ENCODE measurements at places on chromosomes 7 and 10. TPM values are rescaled to one million over a fixed set of nuclear protein-coding genes. Genes with fewer than 3 reads are reported as not detected.

- DNase-seq, result no peak
Measured at GRCh38 chr7:93036807-93037206, 81.0 kb downstream of the SAMD9 start.

DNA sequence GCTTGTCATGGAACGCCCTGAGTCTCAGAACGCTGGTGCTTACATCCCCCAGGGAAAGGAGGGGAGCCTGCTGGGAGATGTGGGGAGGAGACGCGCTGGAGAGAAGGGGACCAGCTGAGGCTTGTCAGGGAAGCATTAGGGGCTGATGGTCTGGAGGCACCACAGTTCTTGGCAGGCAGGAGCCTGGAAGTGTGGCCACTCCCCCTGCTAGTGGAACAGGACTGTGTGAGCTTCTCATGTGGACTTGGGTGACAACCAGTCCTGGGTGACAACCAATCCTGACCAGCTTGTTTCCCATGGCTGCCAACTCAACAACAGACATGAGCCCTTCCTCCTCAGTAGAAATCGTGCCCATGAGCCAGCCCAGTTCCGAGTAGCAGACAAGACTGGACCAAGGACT, 87.8 kb downstream of the SPDYE5 start:
- DNase-seq, result no peak

Gene CALHM3
- not detected for total RNA-seq

Gene FOXI2
- 0.25 TPM for total RNA-seq
